ENCODE measurements at places on chromosomes 12 and 14.

DNA sequence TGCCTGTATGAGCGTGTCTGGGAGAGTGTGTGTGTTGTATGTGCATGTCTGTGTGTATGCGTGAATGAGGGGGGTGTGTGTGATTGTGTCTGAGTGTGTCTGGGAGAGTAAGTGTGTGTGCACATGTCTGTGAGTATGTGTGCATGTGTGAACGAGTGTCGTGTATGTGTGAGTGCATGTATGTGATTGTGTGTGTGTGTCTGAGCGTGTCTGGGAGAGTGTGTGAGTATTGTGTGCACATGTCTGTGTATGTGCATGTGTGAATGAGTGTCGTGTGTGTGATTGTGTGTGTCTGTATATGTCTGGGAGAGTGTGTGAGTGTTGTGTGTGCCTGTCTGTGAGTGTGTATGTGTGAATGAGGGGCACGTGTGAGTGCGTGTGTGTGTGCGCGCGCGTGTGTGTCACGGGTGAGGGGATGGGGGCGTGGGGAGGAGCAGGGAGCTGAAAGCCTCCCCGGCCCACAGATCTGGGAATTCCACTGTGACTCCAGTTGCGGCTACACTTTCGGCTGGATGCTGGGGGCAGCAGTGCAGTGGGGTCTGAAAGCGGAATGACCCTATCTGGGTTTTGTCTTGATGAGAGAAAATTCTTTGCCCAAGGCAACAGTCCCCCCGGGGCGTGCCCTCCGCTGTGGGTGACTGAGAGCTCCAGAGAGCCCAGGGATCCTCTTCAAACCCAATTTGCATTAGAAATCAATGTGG is 138.1 kb upstream of the MED13L start:
- no peak for DNase-seq

DNA sequence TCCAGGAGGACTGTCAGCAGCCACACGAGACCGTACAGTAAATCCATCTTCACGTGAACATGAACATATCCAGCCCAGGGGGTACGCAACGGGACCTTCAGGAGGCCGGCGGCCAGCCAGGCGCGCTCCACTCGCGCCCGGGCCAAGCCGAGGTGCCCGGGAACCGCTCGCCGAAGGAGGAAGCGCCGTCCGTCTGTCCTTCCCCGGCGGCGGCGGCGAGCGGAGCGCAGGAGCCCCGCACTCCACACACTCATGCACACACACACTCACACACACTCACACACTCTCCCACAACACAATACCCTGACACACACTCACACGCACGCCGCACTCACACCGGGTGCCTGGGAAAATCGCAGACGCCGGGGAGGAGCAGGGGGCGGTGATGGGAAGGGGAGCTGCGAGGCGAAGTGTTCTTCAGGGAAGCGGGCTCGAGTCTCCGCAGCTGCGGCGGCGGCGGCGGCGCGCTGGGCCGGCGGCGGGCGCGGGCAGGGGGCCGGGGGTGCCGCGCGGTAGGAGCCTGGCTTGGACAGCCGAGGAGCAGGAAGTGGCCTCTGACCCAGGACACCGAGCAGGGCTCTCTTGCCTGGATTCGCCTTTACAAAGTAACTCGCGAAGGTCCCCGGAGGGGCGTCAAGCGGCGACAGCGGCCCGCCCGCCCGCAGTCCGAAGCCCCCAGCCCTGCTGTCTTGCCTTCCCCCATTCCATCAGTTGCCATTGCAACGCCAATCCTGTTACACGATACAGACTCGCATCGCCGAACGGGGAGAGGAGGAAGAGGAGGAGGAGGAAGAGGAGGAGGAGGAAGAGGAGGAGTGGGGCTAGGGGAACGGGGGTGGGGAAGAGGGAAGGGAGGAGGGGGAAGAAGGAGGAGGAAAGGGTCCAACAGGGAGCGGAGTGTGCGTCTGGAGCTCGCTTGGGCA is 601 bp downstream of the MDGA2 start:
- DNase-seq = peak; percentile 50

GRCh38 chr12:113895176-113895575 is 70.9 kb downstream of the RBM19 start:
- DNase-seq = no peak

DNA sequence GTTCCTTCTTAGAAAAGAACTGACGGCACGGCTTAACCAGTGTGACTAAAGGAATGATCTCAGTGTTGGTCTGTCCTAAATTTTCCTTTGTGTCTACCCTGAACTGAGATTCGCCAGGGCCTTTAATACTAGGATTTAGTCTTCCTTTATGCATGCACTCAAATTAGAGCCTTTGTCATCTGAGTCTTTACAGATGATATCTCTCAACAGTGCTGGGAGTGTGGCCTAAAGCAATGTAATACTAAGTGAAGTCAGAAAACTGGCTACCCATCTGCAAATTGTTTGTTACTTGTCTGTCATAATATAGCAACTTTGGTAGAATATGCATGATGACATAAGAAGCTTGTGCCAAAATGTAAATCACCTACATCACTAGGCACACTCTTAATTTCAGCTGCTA is 95.4 kb downstream of the PTPRO start:
- no peak for DNase-seq

GRCh38 chr14:60925286-60925685 is 55.6 kb downstream of the TRMT5 start:
- DNase-seq = no peak

DNA sequence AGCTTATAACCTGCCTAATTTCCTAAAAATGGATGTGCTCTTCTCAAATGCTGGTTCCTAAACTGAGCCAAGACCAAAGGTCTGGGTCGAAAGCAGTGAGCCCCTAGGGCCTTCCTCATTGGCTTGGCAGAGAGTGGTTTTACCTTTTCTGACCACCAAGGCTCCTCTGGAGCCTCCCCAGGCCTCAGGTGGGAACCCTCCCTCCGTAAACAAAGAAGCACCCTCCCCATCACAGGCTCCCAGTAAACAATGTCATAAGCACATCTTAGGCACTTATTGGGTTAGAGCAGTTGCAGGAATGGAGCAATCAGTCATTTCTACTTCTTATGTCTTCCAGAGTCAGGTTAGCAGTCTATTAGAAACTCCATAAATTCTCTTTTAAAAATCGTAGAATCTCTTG is 6.0 kb downstream of the CHPT1 start:
- DNase-seq = no peak

DNA sequence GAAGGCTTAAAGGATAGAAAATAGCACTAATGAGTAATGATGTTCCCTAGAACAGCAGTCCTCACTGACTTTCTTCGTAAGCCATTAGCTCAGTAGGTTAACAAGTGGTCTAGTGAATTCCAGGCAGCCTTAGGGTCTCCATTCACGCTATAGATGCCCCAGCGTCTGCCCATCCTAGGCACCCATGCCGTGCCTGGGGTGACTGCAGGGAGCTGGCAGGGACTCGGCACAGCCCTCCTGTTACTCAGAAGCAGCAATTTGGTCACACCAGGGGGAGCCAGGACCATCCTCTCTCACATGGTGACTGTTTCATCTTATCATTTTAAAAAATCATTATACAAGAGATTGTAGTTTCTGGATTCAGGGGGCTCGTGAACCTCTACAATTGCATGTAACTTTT is 66.0 kb upstream of the TRAF3 start:
- DNase-seq = no peak

- no peak for DNase-seq
Measured at GRCh38 chr12:57315681-57316080, 64.7 kb upstream of the STAC3 start.

DNA sequence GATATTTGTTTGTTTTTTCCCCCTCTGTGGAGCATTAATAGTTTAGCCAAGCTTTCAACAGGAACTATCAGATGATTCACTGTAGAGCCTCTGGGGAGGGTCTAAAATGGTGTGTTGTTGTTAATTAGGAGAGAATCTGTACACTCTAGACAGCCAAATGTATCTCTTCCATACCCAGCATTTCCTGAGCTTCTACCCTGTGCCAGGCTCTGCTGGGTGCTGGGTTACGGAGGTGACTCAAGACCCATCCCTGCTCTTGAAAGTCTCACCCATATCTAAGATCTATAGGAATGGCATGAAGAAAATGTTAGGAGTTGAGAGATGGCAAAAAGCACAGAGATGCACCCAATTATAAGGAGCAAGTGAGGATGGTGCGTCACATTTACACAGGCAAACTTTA is 245.8 kb downstream of the C12orf75 start:
- DNase-seq = no peak

DNA sequence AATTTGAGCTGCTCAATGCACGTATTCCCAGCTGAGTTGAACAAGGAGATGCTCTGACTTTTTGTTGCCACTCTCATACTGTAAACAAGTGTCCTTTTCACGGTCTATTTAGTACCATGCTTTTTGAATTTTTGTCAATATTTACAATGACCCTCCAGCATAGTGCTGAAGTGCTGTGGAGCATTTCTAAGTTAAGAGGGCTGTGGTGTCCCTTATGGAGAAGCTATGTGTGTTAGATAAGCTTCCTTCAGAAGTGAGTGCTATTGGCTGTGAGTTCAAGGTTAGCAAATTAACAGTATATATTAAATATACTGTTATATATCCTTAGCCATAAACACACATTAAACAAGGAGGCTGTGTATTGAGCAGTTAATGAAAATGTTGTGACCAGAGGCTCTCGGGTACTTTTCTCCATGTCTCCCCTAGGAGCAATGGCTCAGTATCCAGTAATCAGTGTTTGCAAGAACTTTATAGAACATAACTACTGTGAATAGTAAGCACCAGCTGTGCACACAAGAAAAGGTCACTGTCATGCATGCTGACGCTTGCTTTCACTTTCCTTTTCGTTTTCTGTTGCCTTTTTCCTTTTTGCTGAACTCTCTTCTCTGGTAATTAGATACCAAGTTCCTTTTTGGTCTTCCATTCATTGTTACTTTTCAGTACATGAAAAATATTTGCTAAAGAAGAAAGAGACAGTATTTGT is 187.2 kb upstream of the NEDD1 start:
- DNase-seq = no peak

DNA sequence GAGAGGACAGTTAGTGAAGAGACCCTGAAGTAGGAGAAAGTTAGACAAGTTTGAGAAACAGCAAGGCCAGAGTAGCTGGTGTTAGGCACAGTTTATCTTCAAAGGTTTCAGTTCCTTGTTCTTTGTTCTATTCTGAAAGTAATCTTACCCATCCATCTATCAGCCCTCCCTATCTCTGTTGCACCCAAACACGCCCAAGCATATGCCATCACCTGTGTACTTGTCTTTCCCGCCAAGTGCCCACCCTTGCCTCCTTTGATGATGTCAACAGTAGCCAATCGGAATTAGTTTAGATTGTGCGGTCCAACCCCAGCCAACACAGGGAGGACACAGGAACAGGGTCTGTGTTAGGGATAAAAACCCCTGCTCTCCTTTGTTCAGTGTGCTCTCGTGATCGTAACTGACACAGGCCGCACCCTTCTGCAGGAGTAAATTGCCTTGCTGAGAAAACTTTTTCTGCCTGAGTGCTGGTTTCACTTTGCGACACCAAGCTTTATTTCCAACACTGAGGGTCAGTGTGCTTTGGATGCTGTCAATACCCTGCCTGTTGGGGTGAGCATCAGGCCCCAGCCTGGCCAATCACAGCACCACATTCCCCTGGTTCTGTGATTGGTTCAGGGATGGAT is 4.7 kb upstream of the TMEM229B start:
- DNase-seq = no peak

- DNase-seq = no peak
Measured at GRCh38 chr14:48391661-48392060, 716.3 kb upstream of the MDGA2 start.

DNA sequence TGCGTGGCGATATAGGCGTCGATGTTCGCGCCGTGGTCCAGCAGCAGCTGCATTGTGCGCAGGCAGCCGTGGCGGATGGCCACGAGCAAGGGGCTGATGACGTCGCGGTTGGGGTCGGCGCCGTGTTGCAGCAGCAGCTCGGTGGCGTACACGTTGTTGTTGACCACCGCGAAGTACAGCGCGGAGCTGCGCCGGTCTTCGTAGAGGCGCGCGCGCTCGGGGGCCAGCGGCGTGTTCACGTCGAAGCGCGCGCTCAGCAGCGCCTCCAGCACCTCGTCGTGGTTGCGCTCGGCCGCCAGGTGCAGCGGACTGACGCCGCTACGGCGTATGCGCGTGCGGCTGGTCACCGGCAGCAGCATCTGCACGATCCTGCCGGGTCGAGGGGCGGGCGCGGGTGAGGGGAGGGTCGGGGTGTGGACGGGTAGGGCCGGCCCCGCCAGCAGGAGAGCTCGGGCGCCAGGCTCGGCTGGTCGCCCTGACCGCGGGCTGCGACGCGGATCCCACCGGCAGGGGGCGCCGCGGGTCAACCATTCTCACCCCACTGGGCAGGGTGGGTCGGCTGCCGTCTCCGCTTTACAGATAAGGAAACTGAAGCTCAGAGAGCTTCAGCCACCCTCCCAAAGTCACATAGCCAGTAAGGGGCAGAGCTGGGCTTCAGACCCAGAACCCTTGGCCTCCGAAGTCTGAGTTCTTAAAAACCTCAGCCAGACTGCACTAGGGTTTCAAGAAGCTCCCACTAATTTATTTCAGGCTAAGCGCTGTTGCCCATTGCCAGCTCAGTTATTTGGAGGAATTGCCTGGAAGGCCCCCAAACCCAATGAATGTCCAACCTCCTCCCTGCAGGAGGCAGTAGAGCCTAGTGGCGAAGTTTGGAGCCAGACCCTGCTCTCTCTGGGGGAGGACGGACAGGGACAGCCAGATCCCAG is 12.4 kb downstream of the FAM181A start:
- peak; percentile 96 for DNase-seq

GRCh38 chr12:101780599-101780998 is 41.3 kb upstream of the SYCP3 start:
- no peak for DNase-seq

DNA sequence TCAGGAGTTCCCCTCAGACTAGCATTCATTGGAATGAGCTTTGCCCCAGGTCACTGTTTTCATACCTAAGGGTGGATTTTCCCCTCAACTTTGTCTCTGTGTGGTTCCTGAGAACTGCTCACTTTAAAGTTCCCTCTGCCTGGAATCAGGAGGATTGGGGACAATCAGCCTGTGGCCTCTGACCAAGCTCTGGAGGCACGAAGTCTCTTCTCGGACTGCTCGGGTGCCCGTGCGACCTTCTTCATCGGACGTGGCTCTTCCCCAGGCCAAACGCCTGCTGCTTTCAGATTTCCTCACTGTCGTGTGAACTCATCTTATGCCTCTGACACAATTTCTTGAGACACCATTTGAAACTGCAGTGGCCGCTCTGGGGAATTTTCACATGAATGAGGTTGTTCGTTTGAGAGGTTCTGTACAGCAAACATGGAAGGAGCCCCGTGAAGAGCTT is 153.7 kb upstream of the PZP start:
- no peak for DNase-seq

GRCh38 chr12:24705216-24705615 is 243.7 kb downstream of the BCAT1 start:
- no peak for DNase-seq

DNA sequence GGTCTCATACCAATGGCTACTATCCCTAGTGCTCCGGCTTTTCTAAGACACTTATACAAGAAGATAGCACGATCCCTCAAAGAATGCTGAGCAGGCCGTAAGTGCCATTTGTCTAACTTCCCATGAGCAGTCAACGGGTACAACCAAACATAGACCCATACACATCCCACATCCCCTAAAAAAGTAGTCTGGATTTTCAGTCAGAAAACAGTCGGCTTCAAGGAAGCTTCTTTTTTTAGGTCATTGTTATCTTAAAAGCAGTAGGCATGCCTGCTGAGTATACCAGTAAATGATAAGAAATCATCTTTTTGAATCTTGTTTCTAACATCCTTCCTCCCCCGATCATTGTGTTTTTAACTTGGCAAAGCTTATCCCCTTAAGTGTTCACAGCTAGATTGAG is 19.8 kb downstream of the OSBPL8 start:
- DNase-seq = no peak

All from neural crest cell (in vitro differentiated cells).